ENCODE measurements at places on chromosomes 11 and 22. TPM values are rescaled to one million over a fixed set of nuclear protein-coding genes. Genes with fewer than 3 reads are reported as not detected.

TYMP gene
- 19.0 TPM for total RNA-seq

TOLLIP gene
- 27.8 TPM for total RNA-seq

GLB1L3 gene
- total RNA-seq = not detected

SLC25A18 gene
- total RNA-seq = 0.17 TPM

SCUBE1 gene
- 0.17 TPM for total RNA-seq

NAALAD2 gene
- total RNA-seq = 2.2 TPM

Measured in bronchus fibroblast of lung (primary cell).